NCI-H1092 treated with DMSO at 0.1 percent for 48 hours (cell line): ENCODE measurements at places on chromosomes 12 and 14.
A peak's percentile ranks its signal among the peaks of the same experiment; 100 is the strongest.

DNA sequence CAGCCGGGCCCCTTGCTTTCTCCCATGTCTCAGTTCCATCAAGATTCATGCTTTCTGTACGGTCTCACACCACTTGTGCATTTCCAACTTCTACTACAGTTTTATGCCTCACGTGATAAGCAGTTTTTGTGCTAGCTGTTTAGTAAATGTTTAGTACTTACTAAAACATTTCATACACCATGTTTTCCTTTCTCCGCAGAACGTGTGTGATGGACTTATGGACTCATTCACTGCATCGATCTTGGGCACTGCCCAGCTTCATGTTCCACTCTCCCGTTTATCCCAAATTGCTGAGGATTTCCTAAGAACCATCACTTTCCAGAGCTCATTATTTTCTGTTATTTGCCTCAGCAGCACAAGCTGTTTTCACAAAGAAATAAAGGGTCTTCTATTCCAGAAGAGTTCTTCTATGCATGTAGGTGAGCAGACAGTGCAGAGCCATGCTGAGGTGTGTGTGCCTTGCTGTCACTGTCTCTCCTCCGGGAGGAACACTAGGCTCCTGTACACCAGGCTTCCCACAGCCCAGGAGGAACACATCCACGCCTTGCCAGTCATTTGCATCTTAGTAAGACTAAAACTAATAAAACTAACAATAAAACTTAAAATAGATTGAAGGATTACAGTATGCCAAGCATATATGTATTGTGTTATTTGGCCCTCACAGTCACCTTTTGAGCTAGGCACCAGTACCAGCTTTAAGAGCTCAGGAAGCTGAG lies 90.3 kb upstream of the EEA1 start:
- no peak for DNase-seq

DNA sequence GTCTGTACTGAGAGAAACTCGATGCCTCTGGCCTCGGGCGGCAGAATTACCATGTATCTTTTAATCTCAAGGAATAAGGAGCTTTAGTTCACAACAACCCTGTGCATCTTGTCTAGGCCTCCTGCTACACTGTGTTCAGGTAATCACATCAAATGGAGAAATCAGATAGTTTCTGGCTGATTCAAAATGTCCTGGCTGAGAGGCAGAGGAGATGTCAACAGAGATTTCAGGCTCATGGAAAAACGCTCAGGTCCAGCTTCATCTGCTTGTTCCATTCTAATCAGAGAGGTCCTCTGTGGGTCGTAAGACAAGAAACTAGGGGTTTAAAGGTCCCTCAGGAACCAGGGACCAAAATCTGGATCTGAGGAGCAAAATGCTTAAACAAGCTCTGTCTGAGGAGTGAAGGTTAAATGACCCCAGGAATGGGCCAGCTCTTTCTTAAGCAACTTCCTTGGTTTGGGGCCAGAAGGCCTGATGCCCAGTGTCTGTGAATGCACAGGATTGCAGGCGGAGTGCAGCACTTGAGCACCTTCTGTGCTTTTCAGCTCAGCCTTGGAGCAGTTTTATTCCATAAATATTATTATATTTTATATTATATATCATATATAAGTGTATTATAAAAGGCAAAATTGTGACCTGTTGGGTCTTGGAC lies 170.2 kb upstream of the PRICKLE1 start:
- DNase-seq = no peak

DNA sequence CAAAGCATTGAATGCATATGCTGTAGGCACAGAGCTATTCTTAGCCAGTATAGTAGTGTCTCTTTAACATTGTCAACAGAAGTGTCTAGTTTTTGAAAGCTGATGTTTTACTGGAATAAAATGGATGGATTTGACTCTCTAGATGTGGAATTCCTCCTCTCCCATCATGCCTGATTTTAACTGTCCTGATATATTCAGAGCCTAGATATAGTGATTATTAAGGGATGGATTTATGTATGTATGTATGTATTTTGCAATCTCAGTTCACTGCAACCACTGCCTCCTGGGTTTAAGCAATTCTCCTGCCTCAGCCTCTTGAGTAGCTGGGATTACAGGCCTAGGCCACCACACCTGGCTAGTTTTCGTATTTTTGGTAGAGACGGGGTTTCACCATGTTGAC lies 144.8 kb upstream of the NAV3 start:
- no peak for DNase-seq

GRCh38 chr14:90587252-90587910 lies 190.6 kb downstream of the CALM1 start:
- no peak for DNase-seq

- DNase-seq = peak; percentile 89
These were observed at the start of the genes ATG2B and GSKIP for GRCh38 chr14:96362965-96363750. TSS of gene ATG2B (minus strand) at chr14:96363341. CDS start at chr14:96362976, 365 bp downstream. TSS of gene GSKIP (plus strand) at chr14:96363526. CDS start at chr14:96382248, 18,722 bp downstream.

DNA sequence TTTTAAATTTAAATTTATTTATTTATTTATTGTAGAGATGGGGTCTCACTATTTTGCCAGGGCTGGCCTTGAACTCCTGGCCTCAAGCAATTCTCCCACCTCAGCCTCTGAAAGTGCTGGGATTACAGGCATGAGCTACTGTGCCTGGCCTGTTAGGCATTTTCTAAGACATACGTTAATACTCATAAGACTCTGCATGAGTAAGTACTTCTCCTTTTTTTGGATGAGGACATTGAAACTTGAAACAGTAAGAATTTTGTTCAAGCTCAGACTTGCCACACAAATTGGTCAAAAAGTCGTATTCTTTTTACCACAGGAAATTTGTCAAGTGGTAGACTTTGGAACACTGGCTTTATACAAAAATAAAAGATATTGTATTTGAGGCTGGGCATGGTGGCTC lies 187.4 kb upstream of the RASSF8 start:
- no peak for DNase-seq

- DNase-seq = no peak
These were observed 152.5 kb downstream of the SAMD4A start for GRCh38 chr14:54719406-54719805.

DNA sequence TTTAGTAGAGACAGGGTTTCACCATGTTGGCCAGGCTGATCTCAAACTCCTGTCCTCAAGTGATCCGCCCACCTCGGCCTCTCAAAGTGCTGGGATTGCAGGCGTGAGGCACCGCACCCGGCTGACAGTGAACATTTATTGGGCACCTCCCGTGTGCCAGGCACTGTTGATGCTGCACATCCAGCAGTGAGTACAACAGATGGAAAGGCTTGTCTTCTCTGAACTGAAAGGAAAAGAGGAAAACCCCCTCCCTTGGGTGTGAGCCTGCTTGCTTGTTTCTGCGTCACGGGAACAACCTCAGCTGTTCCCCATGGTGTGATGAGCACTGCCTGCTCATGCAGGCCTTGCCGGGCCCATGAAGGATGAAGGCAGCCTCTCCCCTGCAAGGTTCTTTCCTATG lies 39.5 kb downstream of the DGLUCY start:
- DNase-seq = no peak

DNA sequence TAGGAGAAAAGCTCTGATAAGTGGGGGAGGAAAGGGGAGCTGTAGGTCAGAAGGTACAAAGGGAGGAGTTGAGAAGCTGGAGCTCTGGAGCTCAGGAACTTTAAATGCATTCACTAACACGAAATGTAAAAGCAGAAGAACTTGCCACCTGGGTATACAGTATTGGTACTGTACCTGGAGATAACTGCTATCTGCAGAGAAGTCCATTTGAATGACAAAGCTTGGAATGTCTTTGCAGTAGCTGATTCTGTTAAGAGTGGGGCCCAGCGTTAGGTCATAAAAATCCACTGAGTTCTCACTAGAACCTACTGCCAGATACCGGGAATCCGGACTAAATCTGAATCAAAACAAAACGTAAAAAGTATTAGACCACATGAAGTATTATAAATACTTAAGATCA lies 55.6 kb downstream of the ZC3H14 start:
- no peak for DNase-seq

GRCh38 chr12:38783304-38783703 lies 122.1 kb downstream of the CPNE8 start:
- DNase-seq = no peak

DNA sequence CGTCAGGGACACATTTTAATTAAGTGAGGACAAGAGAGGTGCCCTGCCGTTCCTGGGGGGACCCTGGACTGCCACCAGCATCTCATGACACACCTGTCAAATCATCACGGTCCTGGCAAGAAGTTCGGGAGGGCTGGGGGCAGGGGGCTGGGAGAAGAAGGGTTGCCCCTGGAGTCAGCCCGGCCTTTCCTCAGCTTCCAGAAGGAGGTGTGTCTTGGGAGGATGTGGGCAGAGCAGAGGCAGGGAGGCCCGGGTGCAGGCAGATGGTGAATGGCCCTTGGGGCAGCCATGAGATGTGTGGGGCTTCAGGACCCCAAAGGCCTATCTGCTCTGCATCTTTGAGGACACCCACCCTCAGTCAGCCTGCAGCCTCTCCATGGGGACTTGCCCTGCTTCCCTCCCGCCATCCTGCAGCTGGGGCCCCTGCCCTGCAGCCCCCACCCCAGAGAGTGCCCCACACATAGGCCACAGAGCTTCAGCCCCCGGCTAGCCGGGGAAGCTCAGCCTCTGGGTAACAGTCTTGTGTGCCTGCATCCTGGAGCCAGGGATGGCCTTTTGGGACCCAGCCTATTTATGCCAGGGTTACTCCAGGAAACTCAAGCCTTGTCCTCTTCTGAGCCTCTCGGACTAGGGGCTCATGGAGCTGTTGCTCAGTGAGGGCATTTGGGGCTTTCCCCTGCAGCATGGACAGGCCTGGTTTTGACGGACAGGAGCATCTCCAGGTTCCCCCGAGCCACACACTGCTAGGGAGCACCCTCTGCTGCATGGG lies 178.5 kb downstream of the KIF26A start:
- no peak for DNase-seq

DNA sequence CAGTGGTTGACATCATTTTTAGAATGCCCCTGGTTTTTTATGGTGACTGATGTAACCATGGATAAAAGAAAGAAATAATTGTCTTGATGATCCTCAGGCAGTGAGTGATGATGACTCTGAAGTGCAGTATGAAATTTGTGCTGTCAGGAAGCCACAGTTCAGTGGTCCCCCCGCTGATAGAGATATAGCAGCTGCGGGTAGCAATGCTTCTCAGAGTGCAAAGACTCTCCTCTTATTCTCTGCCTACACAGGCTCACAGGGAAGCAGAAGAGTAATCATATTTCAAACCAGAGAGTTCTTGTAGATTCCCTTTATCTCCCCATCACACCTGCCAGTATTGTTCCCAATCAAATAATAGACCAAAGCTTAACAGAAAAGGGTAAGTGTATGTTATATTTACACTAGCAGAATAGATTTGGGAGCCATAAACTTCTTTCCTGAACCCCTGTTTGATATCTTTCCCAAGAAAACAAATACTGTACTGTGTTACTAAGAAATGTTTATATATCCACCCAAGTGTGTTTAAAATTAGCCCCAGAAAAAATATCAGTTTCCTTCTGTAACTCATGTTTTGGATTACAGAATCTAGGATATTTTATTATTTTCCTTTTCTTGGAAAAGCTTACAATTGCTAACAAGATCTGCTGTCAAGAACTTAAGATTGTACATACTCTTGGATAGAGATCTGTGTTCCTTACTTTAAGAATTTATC lies 1817.4 kb upstream of the FLRT2 start:
- peak; percentile 48 for DNase-seq

DNA sequence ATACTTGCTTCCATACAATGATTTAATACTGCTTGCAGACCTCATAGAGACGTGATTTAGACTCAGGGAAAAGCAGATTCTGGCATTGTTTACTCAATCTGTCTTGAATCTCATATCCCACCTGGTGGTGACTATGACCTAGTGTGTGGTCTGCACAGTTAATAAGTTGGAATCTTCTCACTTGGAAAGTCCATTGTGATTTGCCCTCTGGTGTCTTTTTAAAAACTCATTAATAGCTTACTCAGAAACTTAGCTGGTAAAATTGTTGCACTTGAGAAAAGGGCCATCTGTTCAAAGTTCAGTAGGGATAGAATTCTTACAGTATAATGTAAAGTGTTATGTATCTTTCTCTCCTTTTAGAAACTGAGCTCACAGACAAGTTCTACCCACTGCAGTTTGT lies 106.0 kb downstream of the PELI2 start:
- peak; percentile 34 for DNase-seq

- DNase-seq = no peak
These were observed 96.5 kb downstream of the LGMN start for GRCh38 chr14:92651758-92652406.

GRCh38 chr12:1498199-1498740 lies 96.1 kb downstream of the FBXL14 start:
- DNase-seq = no peak

DNA sequence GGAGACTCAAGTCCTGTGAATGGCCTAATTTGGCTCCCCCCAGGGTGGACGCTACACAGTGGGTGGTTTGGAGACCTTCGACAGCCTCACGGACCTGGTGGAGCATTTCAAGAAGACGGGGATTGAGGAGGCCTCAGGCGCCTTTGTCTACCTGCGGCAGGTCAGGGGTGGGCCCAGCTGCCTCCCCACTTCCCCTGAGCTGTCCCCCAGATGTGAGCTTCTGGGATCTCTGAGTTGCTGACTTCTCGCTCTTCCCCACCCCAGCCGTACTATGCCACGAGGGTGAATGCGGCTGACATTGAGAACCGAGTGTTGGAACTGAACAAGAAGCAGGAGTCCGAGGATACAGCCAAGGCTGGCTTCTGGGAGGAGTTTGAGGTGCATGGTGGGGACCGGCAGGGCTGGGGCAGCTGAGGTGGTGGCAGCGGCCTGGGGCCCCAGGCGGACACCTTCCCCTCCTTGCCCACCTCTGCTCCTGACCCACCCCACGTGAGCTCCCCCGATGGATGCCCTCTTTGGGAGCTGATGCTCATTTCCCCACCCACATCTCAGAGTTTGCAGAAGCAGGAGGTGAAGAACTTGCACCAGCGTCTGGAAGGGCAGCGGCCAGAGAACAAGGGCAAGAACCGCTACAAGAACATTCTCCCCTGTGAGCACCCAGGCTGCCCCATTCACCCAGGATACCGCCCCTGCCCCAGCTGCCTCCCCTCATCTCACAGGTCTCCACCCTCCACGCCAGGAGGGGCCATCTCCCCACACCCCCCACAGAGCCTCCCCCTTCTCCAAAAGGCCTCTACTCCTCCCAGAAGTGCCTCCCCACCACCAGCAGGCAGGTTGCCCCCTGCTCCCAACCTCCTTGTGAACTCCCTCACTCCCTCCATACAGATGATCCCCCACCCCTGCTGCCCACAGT lies 4.2 kb downstream of the PTPN6 start:
- DNase-seq = no peak

DNA sequence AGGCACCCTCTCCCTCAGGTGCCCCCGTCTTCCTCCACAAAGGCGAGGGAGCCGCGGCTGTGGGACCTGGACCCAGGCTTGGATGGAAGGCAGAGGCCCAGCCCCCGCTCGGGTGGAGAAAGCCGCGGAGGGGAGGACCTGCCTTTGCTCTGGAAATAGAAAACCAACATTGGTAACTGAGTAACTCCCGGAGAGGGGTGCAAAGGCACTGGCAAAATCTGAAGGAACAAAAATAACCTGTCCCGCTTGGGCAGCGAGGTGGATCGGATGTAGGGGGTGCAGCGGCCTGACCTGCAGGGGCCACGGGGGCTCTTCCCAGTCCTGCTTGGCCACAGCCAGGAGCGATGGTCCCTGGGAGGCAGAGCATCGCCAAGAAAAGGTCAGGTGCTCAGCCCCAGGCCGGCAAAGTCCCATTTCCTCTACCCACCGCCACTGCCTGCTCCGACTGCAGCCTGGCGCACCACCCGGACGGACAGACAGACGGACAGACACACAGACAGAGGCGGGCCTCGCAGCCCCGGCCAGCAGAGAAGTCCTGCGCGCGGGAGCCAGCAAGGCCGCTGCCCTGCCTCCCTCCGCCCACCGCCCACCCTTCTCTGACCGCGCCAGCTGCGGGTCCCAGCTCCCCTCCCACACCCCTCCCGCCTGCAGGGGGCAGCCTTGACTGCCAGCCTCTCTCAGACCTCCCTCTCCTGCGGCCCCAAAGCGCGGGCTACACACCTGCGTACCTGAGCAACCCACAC lies 21.4 kb upstream of the TMEM106C start:
- DNase-seq = peak; percentile 17
